ENCODE measurements at places on chromosomes 4 and X.

- DNase-seq, result no peak
Measured at GRCh38 chr4:29565256-29565655, 1154.9 kb upstream of the PCDH7 start.

GRCh38 chr4:75736862-75737261 lies 12.5 kb downstream of the USO1 start:
- no peak for DNase-seq

- DNase-seq, result no peak
Measured at GRCh38 chr4:133694416-133694815, 507.2 kb downstream of the PABPC4L start.

GRCh38 chr4:15755321-15756155 lies 22.6 kb upstream of the CD38 start:
- peak; percentile 33 for DNase-seq

All from stimulated activated CD4-positive, alpha-beta T cell treated with anti-CD3 and anti-CD28 coated beads, Interleukin-4, amount 100 ng/mL, for 4 hours (primary cell).